ENCODE measurements at places on chromosomes 13 and 19.

- DNase-seq: no peak
Measured at GRCh38 chr19:19405971-19406877, 749 bp downstream of the GATAD2A start.

GRCh38 chr19:41646589-41647204 lies 19.8 kb upstream of the CEACAM4 start:
- DNase-seq: no peak

DNA sequence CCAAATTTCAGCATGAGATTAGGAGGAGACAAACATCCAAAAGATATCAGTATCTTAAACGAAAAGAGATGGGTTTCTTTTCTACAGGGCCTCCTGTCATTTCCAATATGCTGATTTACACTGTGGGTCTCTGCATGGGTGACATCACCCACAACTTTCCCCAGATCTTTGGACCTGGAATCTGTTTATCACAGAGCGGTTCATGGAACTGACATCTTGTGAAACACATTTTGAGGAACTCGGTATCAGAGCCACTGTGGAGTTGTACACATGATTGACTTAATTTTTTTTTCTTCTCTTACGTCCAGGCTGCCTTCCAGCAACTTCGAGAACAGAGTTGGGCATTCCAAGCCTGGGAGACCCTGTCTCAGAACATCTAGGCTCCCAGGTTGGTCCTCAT lies 80.2 kb upstream of the SERP2 start:
- DNase-seq: no peak

GRCh38 chr19:54427586-54427985 lies 12.3 kb downstream of the TTYH1 start:
- no peak for DNase-seq

DNA sequence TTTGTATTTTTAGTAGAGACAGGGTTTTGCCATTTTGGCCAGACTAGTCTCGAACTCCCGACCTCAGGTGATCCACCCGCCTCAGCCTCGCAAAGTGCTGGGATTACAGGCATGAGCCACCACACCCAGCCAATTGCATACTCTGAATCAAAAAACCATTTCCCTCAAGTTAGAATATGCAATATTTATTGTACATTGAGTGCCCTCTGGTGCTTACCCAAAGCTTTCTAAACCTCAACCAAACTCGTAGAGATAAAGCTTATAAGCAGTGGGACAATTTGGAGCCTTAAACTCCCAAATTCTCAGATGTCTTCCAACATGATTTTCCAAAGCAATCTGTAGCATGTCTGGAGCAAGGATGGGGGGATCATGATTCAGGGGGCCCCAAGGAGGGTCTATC lies 22.4 kb downstream of the RFXAP start:
- no peak for DNase-seq

GRCh38 chr13:97313551-97314260 lies 91.6 kb downstream of the MBNL2 start:
- no peak for DNase-seq

DNA sequence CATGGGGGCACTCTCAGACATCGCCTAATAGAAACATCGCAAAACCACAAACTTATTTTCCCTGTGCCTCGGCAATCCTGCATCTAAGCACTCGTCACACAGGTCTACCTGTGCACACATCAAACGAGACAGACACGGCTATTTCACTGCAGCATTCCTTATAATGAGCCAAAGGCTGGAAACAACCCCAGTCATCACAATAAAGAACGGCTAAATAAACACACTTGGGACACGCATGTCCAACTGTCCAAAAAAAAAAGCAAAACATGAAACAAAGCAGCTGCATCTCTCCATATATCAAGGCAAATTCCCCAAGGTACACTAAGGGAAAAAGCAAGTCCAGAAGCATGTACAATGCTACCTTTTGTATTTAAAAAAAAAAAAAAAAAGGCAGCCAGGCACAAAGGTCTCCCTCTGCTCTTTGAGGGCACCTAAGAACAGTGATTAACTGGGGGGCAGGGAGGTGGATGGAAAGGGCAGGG lies 27.2 kb upstream of the CCNP start:
- no peak for DNase-seq

- DNase-seq: no peak
Measured at GRCh38 chr19:34325981-34326787, 38.8 kb upstream of the GPI start.

GRCh38 chr13:73290844-73291243 lies 232.0 kb downstream of the KLF5 start:
- DNase-seq: no peak

DNA sequence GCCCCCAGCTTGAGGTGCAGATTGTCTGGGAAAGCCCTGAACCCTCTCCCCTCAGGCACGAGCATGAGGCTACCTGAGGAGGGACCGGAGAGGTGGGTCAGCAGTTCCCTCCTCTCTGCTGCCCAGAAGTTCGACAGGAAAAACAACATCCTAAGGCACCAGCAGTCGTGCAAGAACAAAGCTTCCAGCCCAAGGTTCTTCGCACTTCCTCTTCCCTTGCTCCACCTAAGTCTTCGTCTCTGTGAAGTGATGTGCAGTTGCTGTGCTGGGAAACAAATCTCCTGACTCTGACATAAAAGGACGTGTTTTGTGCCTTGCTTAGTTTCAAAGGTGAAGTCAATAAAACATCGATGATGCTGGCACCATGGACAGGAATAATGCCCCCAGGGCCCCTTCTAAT lies 173.3 kb downstream of the USP12 start:
- DNase-seq: no peak

DNA sequence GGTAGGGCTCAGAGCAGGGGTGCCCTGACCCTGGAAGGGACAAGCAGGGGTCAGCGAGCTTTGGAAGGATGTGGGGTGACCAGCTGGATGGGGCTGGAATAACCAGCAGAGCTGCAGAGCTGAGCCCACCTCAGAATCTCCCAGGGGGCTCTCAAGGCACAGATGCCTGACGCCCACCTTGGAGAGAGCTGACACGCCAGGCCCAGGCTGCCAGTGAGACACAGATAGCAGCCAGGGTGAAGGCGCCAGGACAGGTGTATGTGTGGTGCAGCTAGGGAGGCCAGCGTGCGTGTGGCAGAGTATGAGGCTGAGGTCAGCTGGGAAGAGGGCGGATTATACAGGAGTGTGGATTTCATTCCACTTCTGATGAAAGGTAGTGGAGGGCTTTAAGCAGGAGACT lies 8.9 kb downstream of the AP1M1 start:
- DNase-seq: no peak
